Stimulated activated CD4-positive, alpha-beta T cell treated with anti-CD3 and anti-CD28 coated beads, Interleukin-15, amount 100 ng/mL, for 48 hours (primary cell): ENCODE measurements at places on chromosomes 5 and 9.

DNA sequence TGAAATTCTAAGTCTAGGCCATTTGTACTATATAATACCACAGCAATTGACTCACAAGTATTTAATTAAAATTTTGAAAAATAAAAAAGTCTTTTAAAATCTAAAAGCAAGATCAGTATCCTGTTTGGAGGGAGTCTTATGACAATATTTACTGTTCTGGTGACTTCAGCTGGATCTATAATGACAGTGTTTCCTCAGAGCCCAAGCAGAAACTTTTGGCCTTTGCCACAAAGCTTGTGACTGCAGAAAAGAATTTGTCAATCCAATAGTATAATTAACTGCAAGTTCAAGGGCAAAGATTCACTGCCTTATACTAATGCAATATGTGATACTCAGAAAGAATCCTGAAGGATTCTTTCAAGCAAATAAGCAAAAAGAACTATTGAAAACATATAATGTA, 49.6 kb upstream of the RAPGEF6 start:
- DNase-seq, result no peak

DNA sequence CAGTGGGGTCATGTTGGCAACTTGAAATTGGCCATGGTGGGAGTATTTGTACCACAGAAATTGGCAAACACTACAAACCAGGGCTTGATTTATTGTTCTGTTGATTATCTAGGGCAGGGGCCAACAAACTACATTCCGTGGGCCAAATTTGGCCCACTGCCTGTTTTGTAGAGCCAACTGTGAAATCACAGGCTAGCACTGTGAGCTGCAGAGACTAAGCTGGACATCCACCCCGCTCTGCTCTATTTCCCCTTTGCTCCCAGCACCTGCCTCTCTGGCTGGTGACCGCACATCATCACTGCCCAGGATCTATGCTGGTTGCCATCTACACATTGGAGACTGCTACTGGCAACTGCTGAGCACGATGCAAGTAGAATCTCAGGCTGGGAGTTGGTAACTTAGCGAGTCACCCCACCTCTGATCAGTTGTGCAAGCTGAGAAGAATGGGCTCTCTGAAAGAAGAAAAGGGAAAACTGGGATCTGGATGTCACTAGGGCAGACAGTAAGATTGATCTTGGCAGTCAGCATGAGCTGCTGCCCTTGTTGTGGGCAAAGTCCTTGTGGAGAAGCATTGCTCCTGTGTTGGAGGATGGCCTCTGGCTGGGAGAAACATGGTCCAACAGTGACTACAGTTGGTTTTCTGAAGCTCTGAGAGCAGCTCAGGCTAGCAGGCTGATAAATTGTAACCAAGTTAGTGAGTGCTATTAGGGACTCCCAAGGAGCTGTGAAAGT, 144.7 kb upstream of the RAD23B start:
- DNase-seq, result no peak

GRCh38 chr5:53219174-53219573, 109.6 kb upstream of the MOCS2 start:
- DNase-seq, result no peak

- no peak for DNase-seq
Measured at GRCh38 chr5:37172957-37173356, 76.2 kb downstream of the CPLANE1 start.

DNA sequence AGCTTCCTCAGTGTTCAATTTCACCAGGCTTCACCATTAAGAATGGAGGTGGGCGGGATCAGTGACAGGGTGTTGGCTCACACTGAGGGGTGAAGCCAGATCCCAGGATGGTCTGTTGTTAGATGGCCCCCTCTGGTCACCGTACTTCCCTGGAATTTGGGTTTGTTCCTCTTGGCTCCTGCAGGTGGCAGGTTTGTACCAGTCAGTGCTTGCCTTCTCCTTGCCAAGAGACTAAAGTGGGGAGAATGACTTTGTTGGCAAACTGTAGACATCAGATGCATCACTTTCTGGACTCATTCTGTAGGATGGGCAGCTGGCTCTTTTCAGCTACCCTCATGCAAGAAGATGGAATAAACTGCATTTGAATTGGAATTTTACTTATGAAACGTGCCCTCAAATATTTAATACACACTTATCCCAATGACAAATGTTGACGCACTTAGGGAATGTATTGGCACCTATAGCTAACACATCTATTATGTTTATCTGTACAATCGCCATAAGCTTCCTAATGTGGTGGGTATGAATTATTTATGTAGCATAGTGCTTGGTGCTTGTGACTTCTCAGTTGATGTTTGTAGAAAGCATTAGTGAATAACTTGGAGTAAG, 31.4 kb upstream of the ANKRD55 start:
- no peak for DNase-seq

DNA sequence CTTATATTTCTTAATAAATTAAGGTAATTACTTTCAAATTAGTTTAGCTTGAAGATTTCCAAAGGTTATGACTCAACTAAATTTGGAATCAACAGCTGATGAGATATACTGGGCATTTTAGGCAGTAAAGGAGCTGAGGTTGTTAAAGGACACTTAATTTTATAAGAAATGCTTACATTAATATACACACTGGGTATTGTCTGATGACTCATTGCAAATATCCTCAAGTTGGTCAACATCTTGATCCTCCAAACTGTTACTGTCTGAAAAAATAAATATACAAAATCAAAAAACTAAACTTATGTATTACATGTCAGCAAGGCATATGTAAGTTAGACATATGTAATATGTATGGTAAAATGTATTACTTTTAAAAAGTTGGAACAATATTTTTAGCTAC, 3.4 kb downstream of the GFM2 start:
- DNase-seq, result no peak

GRCh38 chr9:31372799-31373587, 1011.5 kb upstream of the ACO1 start:
- no peak for DNase-seq

DNA sequence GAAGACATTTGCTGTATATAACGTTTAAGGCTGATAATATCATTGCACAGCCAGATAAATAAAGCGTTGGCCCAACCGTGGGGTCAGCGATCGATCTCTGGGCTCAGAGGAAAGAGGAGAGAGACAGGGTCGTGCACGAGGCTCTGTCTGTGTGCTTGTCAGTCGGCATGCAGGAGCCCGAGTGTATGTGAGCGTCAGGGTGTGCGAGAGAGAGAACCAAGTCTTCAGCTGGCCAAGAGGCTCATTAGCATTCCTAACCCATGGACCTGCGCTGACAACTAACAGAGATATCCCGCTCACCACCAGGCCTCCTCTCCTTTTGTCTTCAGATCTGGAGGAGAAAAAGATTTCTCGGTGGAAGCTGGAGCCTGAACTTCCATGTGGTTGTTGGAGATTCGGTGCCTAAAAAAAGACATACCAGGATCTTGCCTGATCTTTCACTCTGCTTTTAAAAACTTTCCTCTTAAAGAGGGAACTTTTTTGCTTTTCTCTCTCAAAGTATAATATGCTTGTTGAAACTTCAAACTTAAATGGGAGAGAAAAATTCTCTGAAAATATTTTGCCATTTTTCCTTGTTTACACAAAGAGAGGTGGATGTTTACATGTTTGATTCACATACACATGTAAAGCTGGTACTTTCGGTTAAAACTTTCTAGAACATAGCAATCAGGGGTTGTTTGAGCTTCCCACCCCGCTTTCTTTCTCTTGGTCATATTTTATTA, 16.5 kb downstream of the NR2F1 start:
- DNase-seq, result no peak

DNA sequence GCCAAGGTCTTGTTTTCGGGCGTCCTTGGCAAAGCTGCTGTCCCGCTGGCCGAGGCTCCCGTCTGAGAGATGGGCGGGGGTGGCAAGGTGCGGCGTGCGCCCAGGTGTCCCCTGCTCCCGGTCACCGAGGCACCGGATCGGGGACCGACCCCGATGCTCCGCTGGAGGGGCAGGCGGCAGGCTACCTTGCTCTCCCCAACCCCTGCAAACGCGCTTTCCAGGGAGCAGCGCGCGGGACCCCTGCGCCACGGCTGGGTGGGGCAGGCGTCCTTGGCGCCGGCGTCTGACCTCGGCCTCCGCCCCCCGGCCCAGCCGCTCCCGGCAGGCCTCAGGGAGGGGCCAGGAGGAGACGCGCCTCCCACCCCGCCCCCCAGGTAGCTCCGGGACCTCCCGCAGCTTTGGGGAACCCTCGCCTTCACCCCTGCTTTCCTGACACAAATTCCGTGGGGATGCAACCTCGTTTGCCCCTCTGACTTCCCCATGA, 551 bp downstream of the N4BP3 start:
- no peak for DNase-seq

GRCh38 chr5:135005076-135005475, 29.0 kb downstream of the PITX1 start:
- no peak for DNase-seq

- DNase-seq, result no peak
Measured at GRCh38 chr9:136655536-136656182, 7.1 kb upstream of the EGFL7 start.

- DNase-seq, result no peak
Measured at GRCh38 chr5:115571441-115571878, 26.9 kb upstream of the FEM1C start.

- no peak for DNase-seq
Measured at GRCh38 chr9:93996863-93997262, 41.7 kb upstream of the BARX1 start.

DNA sequence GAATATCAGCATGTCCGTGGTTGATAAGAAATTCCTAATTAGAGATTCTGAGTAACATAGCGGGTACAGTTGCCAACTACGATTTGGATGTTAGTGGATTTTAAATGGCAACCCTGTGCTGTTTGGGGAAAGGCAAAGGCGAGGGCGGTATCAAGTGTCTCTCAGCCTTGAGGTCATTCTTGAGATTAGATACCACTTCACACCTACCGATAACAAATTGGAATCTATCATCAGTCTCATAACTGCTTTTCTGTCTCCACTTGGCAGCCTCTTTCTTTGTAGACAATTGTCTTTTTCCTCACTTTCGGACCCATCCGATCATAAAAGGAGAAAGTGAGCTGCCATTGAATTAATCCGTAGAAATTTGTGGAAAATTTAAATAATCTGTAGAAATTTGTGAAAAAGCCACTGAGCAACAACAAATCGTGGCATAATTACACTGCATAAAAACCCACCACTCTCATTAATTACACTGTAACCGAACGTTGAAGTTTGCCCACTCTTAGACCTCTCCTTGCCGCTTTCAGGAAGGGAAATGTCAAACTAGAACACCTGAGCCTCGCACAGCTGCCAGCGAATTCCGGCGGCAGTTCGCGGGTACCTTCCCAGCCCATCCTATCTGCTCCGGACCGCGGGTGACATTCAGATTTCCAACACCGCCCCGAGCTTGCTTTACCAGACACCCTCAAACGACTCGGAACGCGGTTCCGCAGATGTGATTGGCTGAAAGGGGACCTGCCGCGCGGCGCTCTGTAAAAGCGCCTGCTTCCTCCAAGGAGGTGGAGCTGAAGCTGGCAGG, 849 bp upstream of the RGMB start:
- no peak for DNase-seq

DNA sequence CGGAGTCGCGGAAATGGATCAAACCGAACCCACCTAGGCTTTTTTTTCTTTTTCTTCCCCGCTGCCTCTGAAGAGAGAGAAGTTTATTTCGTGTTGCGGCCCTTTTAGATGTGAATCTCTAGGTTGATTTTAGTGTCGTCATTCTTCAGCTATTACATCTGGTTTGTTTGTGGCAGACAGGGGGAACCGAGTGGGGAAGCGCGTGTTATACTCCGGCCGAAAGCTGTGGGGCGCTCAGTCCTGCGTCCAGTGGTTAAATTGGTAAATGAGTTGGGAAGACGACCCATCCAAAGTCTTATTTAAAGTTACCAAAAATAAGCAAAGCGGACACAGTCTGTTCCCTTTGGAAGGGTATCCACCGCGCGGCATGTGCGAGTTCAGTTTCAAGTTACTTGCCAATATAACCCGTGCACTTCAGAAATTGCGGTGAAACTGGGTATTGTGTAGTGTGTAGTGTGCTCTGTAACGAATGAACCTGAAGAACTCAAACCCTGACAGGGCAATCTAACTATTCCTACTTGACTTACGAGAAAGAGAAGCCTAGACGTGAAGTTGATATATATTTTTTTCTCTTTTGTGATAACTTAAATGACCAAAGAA, 1.3 kb downstream of the MAN2A1 start:
- no peak for DNase-seq

DNA sequence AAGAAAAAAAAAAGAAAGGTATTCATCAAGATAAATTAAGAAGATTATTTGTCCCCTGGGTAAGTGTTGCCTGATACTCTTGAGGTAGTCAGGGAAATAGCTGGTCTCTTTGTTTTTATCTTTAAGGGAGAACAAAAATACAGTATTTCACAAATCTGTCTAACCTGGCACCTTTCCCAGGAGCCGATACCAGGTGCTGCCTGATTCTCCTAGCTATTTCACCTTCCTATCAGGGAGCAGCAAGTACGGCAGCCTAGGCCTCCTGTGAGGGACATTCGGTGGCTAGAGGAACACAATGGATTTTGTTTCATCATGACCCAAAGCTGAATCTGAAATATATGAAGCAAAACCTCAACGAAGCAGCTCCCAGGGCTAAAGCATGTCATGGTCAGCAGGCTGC, 86.0 kb downstream of the TARS1 start:
- DNase-seq, result no peak

DNA sequence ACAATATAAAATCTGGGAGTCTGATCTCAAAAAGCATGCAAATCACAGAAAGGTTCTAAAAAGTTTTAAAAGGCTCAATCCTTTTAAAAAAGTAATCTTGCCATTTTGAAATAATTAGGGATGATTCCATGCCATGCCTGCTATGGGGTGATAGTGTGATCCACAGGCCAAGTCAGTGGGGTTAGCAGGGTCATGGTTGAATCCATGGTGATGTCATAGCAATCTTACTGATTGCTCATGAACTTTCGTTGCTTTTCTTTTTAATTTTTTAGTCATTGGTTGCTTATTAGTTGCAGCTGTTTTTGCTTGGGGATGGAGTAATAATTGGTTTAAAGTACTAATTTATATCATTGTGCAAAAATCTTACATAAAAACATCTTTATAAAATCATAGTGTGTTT, 485.0 kb downstream of the ENC1 start:
- no peak for DNase-seq

DNA sequence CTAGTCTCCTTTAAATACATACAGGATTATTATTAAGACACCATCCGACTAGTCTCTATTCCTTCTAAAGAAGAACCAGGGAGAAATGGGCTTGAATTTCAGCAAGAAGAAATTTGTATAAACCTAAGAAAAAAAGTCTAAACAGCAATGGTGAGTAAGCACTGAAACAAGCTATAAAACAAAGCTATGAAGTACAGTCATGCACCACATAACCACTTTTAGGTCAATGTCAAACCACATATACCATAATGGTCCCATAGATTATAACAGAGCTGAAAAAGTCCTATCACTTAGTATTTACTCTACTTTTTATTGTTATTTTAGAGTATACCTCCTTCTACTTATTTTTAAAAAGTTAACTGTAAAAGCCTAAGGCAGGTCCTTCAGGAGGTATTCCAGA, 102.0 kb upstream of the NFIB start:
- DNase-seq, result no peak

DNA sequence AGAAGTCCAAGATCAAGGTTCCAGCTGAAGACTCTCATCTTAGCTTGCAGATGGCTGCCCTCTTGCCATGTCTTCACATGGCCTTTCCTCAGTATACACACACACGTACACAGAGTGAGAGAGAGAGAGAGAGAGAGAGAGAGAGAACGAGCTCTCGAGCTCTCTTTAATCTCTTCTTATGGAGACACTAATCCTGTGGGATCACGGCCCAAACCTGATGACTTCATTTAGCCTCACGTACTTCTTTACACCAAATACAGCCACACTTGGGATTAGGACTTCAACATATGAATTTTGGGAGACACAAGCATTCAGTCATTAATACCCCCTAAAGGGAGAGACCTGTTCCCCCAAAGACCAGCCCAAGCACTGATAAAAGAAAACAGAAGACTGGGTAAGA, 42.8 kb downstream of the SIL1 start:
- no peak for DNase-seq

GRCh38 chr5:147831465-147831864, at the start of gene SPINK1:
TSS of gene SPINK1 (minus strand) at chr5:147831671. CDS start at chr5:147831577, 94 bp downstream.
- no peak for DNase-seq
